Prostate gland (tissue), 2 donors: ENCODE measurements at places on chromosomes 2 and 18. TPM values are rescaled to one million over a fixed set of nuclear protein-coding genes. Genes with fewer than 3 reads are reported as not detected.

DNA sequence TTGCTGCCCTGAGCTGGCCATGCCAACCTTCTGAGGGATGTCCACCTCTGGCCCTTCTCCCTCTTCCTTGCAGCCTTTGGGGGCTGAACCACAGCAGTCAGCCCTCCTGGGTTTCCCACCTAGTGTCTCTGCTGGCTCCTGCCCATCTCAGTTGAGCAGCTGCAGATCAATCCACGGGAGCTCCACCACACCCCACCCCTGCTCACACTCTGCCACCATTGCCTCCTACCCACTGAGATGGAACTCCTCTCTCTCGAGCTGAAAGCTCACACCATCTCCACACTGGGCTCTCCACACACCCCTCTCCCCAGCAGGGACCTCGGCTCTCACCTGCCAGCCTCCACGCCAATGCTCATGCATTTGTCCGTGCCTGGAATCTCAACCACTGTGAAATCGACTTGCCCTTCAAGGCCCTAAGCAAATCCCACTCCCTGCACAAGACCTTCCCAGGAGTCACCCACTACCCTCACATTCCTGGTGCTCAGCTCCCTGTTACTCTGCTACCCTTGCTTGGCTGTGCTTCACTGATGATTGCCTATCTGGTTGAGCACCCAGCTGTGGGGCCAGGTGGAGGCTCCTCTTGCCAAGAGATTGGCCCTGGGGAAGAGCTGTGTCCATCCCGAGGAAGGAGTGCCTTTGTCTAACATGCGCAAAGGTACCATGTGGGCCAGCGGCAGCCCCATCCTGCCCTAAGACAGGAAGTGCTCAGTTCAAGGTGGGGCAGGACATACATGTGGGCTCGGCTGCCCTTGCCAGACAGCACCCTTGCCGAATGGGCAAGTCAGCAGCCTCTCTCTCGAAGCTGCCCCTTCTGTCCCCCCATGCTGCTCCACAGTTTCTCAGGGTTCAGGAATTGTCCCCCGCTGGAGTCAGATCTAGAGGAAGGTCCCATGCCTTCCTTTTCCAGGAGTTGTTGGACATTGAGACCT is 208.7 kb downstream of the CYP26B1 start:
- no peak for DNase-seq

DNA sequence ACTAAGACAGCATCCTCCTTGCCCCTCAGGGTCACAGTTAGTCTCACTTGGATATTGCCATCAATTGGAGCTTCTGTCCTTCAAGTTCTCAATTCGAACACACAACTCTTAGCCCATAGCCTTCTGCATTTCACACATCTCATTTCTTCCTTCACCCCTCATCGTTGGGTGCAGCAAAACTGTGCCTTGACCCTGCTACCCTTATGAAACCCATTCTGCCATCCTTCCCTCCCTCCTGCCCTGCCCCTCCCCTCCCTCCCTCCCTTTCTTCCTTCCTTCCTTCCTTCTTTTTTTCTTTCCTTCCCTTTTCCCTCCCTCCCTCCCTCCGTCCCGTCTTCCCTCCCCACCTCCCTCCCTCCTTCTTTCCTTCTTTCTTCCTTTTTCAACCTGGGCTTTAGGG is 80.7 kb upstream of the CYRIA start:
- DNase-seq, result no peak

Gene PSD4
- total RNA-seq, result 139 TPM

- DNase-seq, result no peak
These were observed 41.6 kb downstream of the TOGARAM2 start for GRCh38 chr2:29022679-29023078.

Gene RGPD3
- 0.09 TPM for total RNA-seq

DNA sequence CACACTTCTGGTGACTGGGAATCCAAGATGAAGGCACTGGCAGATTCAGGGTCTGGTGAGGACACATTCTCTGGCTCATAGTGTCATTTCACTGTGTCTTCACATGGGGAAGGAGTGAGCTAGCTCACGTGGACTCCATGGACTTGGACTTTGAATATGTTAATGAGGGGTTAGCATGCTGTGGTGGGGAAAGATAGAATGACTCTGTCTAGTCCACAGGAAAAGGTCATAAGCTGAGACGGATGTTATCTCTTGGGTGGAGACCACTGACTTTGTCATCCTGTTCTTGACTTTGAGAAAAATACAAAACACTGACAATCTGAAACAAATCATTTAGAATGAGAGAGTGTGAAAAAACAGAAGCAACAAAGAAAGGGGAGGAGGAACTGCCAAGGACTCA is 145.9 kb downstream of the PIK3C3 start:
- DNase-seq, result no peak

- no peak for DNase-seq
These were observed 534.2 kb downstream of the SPAG16 start for GRCh38 chr2:213818436-213818835.
